HCT116 (cell line): ENCODE measurements at places on chromosomes 11 and 22. TPM values are rescaled to one million over a fixed set of nuclear protein-coding genes. Genes with fewer than 3 reads are reported as not detected.

- no peaks in the 10 kb centered on the region for H3K36me3 ChIP-seq
- H3K4me3 ChIP-seq: no peak overlapping the region
- H3K27me3 ChIP-seq: no peaks in the 10 kb centered on the region
- DNase-seq: no peak
- no peaks in the 10 kb centered on the region for H3K4me1 ChIP-seq
These were observed 41.5 kb upstream of the CARD18 start for GRCh38 chr11:105181100-105181499.

GRCh38 chr11:61919705-61920631 lies 2.6 kb upstream of the RAB3IL1 start:
- no peak for DNase-seq
- no peak overlapping the region for H3K27ac ChIP-seq
- no peaks in the 10 kb centered on the region for H3K27me3 ChIP-seq

- no peaks in the 10 kb centered on the region for H3K27me3 ChIP-seq
- H3K4me1 ChIP-seq: peaks cover 16% of the 10 kb centered on the region
- no peak for DNase-seq
These were observed 1.7 kb upstream of the SORL1 start for GRCh38 chr11:121450401-121450800.

DNA sequence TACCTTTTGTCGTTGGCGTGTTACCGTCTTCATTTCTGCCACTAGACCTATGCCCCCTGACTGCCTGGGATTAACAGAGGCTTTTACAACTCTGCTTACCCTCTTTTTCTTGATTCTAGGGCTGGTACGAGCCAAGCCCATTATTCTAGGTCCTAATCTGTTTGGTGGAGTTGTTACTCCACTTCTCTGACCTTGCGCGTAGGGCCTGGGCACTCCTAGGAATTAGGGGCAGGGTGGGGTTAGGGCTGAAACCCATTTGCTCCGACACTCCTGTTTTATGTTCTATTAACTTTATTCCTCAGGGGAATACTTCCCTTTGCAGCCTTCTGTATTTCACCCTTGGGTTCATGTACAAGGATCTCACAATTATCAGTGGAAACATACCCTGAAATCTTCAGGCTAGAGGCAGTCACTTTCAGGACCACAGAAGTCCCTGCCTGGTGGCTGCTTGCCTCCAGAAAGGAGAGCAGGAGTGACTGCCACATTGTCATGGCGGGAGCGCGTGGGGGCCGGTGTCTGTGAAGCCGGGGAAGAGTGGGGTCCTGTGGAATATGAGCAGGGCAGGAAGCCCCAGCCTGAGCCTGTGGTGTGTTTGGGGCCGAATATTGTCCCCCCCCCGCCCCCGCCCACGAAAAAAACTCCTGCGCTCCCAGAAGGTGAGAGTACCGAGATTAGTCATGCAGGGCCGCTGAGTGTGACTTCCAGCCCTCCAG lies 731 bp upstream of the SLC37A2 start:
- peak overlapping the region; percentile 53 for H3K4me3 ChIP-seq
- no peak overlapping the region; the same call in 1 of the 2 replicates for H3K27ac ChIP-seq
- H3K36me3 ChIP-seq: no peaks in the 10 kb centered on the region
- no peaks in the 10 kb centered on the region for H3K4me1 ChIP-seq
- H3K27me3 ChIP-seq: no peaks in the 10 kb centered on the region
- no peak for DNase-seq

- peak; percentile 42 for DNase-seq
- H3K4me3 ChIP-seq: no peak overlapping the region
- H3K4me1 ChIP-seq: peaks cover 2% of the 10 kb centered on the region; the same call in 1 of the 2 replicates
These were observed 27.6 kb downstream of the RIBC2 start for GRCh38 chr22:45441138-45441537.

DNA sequence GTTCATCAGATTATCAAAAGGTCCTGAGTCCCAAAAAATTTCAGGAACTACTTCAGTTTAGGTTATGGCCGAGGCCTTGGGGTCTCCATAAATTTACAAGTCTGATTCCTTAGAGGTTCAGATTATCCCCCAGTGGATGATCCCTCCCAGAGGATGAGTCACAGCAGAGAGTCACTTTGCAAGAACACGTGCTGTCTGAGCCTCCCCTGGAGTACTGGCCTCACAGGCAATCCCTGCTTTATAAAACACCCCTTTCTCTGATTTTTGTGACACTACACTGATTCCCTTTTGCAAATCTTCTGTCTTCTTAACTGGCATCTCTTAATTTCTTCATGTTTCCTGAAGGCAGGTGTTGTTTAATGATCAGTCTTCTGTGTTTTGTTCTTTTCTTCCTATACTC lies 45.3 kb downstream of the CCDC34 start:
- DNase-seq: peak; percentile 15
- H3K27me3 ChIP-seq: no peaks in the 10 kb centered on the region
- no peak overlapping the region for H3K27ac ChIP-seq
- no peak overlapping the region for H3K4me3 ChIP-seq
- H3K36me3 ChIP-seq: no peaks in the 10 kb centered on the region

GRCh38 chr22:17257121-17258001 lies 38.1 kb upstream of the ADA2 start:
- no peaks in the 10 kb centered on the region for H3K27me3 ChIP-seq
- H3K27ac ChIP-seq: no peak overlapping the region
- DNase-seq: no peak
- H3K36me3 ChIP-seq: no peaks in the 10 kb centered on the region

GRCh38 chr22:46008291-46008690 lies 31.3 kb upstream of the WNT7B start:
- H3K27ac ChIP-seq: peak overlapping the region; percentile 98
- H3K4me3 ChIP-seq: no peak overlapping the region
- H3K27me3 ChIP-seq: no peaks in the 10 kb centered on the region
- H3K36me3 ChIP-seq: no peaks in the 10 kb centered on the region
- peaks cover 46% of the 10 kb centered on the region for H3K4me1 ChIP-seq

- H3K4me3 ChIP-seq: peak overlapping the region; percentile 26
- 0 out of 2 replicates have a peak, but pooled peaks cover 5% of the 10 kb centered on the region for H3K36me3 ChIP-seq
- H3K4me1 ChIP-seq: peaks cover 41% of the 10 kb centered on the region
- H3K27ac ChIP-seq: peak overlapping the region; percentile 63
- no peaks in the 10 kb centered on the region for H3K27me3 ChIP-seq
- peak; percentile 87 for DNase-seq
These were observed 13.4 kb upstream of the ST14 start for GRCh38 chr11:130145975-130146776.

GRCh38 chr11:107991868-107992414 lies 16.8 kb upstream of the CUL5 start:
- H3K27me3 ChIP-seq: no peaks in the 10 kb centered on the region
- no peak overlapping the region for H3K4me3 ChIP-seq
- H3K27ac ChIP-seq: no peak overlapping the region
- DNase-seq: no peak

DNA sequence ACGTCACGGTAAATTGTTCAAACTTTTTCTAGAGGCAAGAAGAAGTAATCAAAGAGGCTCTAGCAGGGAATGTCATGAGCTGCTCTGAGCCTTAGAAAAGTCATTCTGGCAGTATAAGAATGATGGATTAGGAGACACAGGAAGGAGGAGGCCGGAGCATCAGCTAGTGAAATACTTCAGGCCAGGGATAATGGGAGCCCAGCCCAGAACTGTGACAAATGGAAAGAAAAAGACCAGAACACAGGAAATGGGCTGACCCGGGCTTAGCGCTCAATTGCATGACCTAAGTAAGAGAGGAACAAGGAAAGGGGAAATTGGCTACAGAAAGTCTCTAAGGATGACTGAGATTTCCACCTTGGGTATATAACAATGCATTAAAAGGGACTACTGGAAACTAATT lies 108.6 kb downstream of the LARGE1 start:
- H3K36me3 ChIP-seq: no peaks in the 10 kb centered on the region
- DNase-seq: no peak
- H3K27ac ChIP-seq: no peak overlapping the region
- H3K4me1 ChIP-seq: no peaks in the 10 kb centered on the region

GRCh38 chr11:48017105-48017830 lies 36.9 kb downstream of the PTPRJ start:
- H3K4me3 ChIP-seq: no peak overlapping the region
- H3K27ac ChIP-seq: no peak overlapping the region
- DNase-seq: no peak
- no peaks in the 10 kb centered on the region for H3K36me3 ChIP-seq
- peaks cover 16% of the 10 kb centered on the region for H3K4me1 ChIP-seq

DNA sequence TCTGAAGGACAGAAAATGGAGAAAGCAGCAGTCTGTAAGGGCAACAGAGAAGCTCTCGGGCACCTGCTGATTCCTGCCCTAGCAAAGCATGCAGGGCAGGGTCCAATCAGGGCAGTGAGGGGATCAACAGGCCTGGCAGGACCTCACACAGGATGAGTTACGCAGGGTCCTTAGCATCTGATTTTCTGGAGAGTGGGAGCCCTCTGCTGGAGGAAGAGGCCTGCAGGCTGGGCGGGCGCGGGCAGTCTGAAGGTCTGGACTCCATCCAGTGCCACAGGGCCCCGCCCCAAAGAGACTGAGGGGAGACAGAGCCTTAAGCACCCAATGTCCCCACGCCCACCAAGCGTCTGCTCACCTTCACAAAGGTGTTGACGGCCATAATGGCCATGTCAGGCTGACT lies 28.9 kb downstream of the AP1B1 start:
- H3K4me1 ChIP-seq: peaks cover 5% of the 10 kb centered on the region; the same call in 1 of the 2 replicates
- peaks cover 20% of the 10 kb centered on the region; the same call in 1 of the 2 replicates for H3K36me3 ChIP-seq
- H3K27me3 ChIP-seq: no peaks in the 10 kb centered on the region
- DNase-seq: peak; percentile 16
- H3K27ac ChIP-seq: no peak overlapping the region
- no peak overlapping the region for H3K4me3 ChIP-seq

DNA sequence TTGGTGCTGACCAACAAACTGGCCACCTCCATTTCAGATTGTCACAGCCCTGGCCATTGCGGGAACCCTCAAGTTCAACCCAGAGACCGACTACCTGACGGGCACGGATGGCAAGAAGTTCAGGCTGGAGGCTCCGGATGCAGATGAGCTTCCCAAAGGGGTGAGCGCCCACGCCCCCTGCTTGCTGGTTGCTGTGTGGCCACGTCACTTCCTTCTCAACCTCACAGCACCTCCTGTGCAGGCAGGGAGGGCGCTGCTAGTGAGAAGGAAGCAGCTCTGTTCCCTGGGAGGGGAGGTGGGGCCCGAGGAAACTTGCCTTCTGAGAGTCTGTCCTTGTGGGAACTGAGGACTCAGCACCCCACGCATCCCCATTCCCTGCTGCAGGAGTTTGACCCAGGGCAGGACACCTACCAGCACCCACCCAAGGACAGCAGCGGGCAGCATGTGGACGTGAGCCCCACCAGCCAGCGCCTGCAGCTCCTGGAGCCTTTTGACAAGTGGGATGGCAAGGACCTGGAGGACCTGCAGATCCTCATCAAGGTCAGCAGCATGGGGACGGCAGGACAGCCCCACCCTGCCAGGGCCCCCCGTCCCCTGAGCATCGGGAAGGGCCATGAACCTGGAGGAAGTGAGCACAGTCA lies 19.3 kb downstream of the POLR3H start:
- H3K36me3 ChIP-seq: peaks cover 54% of the 10 kb centered on the region; the same call in 1 of the 2 replicates
- no peaks in the 10 kb centered on the region for H3K27me3 ChIP-seq
- no peak overlapping the region for H3K4me3 ChIP-seq
- no peak for DNase-seq
- peak overlapping the region; percentile 55 for H3K27ac ChIP-seq

DNA sequence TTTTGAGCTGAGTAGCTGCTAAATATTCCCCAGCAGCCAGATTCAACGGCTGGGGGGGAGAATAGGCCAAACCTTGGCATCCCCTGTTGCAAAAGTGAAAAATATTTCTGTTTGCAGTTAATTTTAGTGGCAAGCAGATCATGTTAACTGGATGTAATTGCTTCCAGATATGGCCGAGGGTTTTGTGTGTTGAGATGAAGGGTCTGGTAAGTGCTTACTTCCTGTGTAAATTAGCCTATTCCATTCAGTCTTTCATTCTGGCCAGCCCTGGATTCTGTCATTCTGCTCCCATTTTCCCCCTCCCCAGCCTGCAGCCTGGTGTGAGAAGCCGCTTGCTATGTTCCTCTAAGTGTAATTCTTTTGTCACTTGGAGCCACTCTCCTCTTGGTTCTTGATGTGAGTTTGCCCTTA lies 17.4 kb downstream of the ZBTB16 start:
- H3K4me1 ChIP-seq: no peaks in the 10 kb centered on the region
- peaks cover 33% of the 10 kb centered on the region for H3K27me3 ChIP-seq
- H3K36me3 ChIP-seq: no peaks in the 10 kb centered on the region
- no peak overlapping the region for H3K27ac ChIP-seq
- DNase-seq: no peak

GRCh38 chr11:101620026-101620425 lies 36.2 kb upstream of the TRPC6 start:
- no peaks in the 10 kb centered on the region for H3K4me1 ChIP-seq
- H3K27me3 ChIP-seq: no peaks in the 10 kb centered on the region
- no peak overlapping the region for H3K4me3 ChIP-seq
- no peak for DNase-seq
- H3K27ac ChIP-seq: no peak overlapping the region

- no peaks in the 10 kb centered on the region for H3K27me3 ChIP-seq
- no peaks in the 10 kb centered on the region for H3K36me3 ChIP-seq
- no peaks in the 10 kb centered on the region for H3K4me1 ChIP-seq
These were observed 61.6 kb upstream of the KCNQ1OT1 start for GRCh38 chr11:2761131-2762030.

DNA sequence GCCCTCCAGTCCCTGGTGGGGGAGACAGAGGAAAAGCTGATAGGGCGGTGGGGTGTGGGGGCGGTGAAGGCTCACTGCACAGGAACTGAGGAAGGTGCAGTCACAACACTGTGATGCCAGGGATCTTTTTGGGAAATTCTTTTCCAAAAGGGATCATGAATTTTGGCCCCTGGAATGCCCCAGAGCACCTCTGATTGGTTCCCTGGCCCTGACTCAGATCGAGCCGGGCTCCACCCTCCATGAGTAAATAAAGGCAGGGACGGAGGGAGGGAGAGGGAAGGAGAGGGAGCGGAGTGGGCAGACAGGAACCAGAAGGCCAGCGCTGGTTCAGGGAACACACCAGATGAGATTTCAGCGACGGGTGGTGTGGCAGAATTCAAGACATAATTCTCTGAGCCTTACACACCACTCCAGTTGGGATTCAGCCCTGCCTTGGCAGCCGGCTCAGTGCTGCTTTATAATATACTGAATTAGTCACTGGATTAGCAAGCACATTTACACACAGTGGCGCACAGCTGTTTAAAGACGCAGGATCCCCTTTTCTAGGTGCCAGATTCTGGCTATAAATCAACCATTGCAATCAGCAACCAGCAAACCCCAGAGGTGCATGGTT lies 80.3 kb downstream of the ETS1 start:
- H3K27me3 ChIP-seq: no peaks in the 10 kb centered on the region
- no peak overlapping the region for H3K27ac ChIP-seq
- H3K4me1 ChIP-seq: peaks cover 48% of the 10 kb centered on the region
- H3K4me3 ChIP-seq: peak overlapping the region; percentile 37
- DNase-seq: no peak
- H3K36me3 ChIP-seq: no peaks in the 10 kb centered on the region

- no peaks in the 10 kb centered on the region for H3K4me1 ChIP-seq
- no peak overlapping the region for H3K27ac ChIP-seq
- no peak for DNase-seq
These were observed 11.6 kb downstream of the PLAAT4 start for GRCh38 chr11:63548178-63548577.

GRCh38 chr11:9057888-9058287 lies 33.5 kb downstream of the SCUBE2 start:
- no peaks in the 10 kb centered on the region for H3K36me3 ChIP-seq
- H3K4me1 ChIP-seq: no peaks in the 10 kb centered on the region
- no peaks in the 10 kb centered on the region for H3K27me3 ChIP-seq
- no peak overlapping the region for H3K4me3 ChIP-seq
- H3K27ac ChIP-seq: no peak overlapping the region

The PLEKHA7 gene
- total RNA-seq: 7.2 TPM

The HTR3B gene
- total RNA-seq: not detected

The TMA7B gene
- not detected for total RNA-seq

The SHISAL1 gene
- not detected for total RNA-seq

The ANO9 gene
- total RNA-seq: 70.3 TPM

The METTL15 gene
- total RNA-seq: 25.3 TPM

The TEX12 gene
- not detected for total RNA-seq

The SELENOM gene
- 65.6 TPM for total RNA-seq
